WTC11 (cell line): ENCODE measurements at places on chromosomes 1 and 21.
A peak's percentile ranks its signal among the peaks of the same experiment; 100 is the strongest.

DNA sequence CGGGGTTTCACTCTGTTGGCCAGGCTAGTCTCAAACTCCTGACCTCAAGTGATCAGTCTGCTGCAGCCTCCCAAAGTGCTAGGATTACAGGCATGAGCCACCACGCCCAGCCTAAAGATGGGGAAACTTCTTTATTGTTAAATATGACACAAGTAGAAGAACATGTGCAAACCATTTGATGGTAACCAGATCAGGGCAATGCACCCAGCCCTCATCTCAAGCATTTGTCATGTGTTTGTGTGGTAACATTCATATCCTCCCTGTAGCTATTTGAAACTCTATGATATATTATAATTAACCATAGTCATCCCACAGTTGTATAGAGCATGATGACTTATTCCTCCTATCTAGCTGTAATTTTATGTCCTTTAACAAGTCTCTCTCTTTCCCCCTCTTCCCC is 119.5 kb upstream of the TMPRSS2 start:
- DNase-seq: no peak

DNA sequence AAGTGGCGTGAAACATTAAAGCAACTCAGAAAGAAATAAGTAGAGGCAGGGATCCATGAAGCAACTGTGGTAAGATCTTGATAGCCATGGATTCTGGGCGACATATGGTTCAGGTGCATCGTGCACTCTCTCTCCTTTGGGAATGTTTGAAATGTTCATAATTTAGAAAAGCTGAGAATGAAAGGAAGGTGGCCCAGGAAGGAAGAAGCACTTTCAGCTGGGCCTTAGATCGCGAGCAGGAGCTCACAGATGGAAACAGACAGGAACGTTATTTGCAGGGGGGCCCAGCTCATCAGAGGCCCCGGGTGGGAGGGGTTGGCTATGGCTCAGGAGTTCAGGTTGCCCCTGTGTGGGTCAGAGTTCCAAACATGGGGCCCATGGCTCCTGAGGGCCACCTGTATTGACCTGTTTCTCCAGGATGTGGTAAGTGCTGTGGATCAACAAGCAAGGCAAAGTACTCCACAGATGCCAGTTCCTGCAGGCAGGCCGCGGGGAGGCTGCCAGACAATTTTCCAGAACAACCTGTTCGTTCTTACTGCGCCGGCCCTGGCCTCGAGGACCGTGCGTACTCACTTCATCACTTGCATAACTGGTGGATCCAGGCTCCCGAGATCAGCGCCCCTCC is 253.2 kb downstream of the TOMM20 start:
- no peak for DNase-seq

DNA sequence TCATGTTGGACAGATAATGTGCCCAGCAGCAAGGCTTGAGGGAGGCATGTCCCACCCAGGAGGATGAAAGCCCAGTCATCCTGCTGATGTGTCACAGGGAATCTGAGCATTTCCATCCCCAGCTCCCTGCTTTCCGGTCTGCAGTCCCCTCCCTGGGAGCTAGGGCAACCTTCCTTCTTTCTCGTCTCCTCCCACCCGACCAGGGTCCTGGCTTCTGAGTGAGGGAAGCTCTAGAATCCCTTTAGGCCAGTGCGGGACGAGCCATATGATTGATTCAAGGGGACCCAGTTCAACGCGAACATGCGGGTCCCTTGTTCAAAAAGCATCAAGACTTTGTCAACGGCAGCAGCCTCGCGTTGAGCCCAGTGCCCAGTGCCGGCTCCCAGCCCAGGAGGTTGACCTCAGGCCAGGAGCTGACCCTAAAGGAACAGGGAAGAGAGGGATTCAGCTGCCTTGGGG is 96.7 kb upstream of the TMPRSS2 start:
- DNase-seq: peak; percentile 25

DNA sequence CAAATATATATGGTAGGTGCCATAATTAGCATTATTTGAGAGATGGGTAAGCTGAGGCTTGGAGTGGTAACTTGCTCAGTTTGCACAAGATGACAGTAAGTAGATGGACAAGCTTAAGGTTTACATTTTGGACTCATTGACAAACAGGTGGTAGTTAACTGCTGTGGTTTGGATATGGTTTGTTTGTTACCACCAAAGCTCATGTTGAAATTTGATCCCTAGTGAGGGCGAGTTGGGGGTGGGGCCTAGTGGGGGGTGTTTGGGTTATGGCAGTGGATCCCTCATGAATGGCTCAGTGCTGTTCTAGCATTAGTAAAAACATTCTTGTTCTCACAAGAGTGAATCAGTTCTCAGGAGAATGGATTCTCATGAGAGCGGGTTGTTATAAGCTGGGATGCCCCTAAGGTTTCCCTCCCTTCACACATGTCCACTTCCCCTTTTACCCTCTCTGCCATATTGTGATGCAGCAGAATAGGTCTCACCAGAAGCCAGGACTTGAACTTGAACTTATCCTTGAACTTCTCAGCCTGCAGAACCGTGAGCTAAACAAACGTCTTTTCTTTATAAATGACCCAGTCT is 6.6 kb upstream of the PRRX1 start:
- DNase-seq: no peak

DNA sequence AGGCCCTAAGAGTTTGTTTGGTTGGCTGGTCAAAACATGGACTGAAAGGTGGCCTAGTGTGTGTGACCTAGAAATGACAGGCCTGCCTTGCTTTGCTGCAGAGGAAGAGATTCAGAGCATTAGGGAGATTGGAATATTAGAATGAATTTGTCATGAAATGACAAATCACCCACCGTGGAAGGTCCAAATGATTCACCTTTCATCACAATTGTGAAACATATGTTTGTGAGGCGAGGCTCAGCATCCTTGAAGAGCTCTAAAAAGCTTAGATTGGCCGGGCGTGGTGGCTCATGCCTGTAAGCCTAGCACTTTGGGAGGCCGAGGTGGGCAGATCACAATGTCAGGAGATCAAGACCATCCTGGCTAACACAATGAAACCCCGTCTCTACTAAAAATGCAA is 5.5 kb downstream of the LCE1B start:
- no peak for DNase-seq
